Kidney glomerular epithelial cell (primary cell): ENCODE measurements at places on chromosomes 1 and 21.

DNA sequence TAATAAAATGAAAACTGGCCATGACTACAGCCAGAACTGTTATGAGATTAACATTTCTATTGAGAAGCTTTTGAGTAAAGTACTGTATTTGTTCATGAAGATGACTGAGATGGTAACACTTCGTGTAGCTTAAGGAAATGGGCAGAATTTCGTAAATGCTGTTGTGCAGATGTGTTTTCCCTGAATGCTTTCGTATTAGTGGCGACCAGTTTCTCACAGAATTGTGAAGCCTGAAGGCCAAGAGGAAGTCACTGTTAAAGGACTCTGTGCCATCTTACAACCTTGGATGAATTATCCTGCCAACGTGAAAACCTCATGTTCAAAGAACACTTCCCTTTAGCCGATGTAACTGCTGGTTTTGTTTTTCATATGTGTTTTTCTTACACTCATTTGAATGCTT, 164.0 kb downstream of the NEK7 start:
- DNase-seq = no peak

GRCh38 chr1:75203415-75204277, 69.5 kb downstream of the LHX8 start:
- DNase-seq = peak; percentile 57

- DNase-seq = no peak
Measured at GRCh38 chr1:114215436-114215835, 61.8 kb upstream of the SYT6 start.

GRCh38 chr1:222927031-222927430, 112.2 kb downstream of the DISP1 start:
- no peak for DNase-seq

GRCh38 chr1:36836196-36836883, 198.0 kb downstream of the GRIK3 start:
- DNase-seq = no peak

DNA sequence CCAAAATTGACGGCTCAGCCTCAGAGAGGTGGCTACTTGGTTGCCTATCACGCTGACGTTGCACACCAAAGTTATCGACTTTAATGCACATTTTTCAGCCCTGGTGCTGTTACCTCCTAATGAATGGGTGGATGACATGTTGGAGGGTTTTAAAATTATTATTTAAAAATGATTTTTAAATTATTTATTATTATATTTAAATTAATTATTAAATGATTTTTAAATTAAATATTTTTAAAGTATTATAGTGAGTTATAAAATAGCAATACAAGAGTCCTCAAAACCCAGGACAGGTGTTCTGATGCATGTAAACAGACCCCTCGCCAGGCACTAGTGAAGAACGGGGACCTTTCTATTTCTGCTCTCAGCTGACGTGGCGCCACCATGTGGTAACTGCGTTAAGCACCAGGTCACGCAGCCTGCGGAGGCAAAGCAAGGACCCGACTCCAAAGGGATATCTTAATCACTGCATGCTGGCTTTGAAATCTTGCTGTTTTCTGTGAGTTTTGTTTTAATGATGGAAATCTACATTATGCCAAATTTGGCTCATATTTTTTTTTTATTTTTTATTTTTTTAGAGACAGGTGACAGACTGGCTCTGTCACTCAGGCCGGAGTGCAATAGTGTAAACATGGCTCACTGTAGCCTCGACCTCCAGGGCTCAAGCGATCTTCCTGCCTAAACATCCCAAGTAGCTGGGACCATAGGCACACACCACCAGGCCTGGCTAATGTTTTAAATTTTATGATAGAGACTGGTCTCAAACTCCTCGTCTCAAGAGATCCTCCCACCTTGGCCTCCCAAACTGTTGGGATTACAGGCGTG, 22.6 kb downstream of the CASP9 start:
- DNase-seq = peak; percentile 5

DNA sequence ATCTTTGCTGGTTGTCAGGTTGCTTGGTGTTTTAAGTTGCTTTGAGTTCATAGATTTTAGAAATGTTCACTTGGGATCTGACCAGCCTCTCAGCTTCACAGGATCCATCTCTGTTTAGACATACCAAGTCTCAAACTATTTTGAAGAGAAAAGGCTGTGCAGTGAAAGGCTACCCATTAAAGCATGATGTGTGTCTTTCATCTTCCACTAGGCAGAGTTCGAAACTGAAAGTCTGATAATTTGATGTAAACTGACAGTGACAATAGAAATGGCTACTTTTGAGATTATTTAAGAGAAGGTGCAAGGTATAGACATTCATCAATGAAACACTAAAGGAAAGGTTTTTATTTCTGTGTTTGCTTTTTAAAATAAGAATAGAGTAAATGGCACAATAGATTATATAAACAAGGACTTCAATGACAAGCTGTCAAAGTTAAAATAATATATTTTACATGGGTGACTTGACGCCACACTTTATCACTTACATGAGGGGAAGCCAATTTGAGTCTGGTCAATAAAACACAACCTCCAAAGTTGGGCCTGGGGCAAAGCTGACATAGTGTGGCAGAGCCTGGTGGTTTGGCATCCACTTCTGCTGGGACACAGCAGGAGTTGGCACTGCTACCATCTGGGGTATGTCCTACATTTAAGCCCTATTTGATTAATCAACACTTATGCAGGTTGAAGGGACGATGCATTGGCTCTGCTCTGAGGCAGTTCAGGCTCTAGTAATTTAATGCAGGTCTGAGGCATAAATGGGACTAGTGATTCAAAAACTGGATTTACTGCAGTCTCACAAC, 197.7 kb downstream of the CRB1 start:
- no peak for DNase-seq

DNA sequence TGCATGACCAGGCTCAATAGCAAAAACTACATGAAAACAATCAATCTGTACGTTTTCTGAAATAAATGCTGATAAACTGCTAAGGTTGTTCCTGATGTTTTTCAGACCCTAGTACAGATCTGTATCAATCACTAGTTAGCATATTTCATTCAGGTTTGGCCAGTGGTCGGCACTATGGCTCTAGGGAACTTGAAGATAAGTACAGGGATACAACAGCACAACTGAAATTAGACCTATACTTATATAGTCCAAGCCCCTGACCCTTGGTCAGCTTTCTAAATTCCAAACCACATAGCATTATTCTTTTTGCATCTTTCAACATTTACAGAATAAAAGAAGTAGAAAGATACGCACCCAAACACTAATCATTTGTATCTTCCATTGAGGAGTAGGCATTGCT, 142.7 kb downstream of the PLPPR4 start:
- no peak for DNase-seq

DNA sequence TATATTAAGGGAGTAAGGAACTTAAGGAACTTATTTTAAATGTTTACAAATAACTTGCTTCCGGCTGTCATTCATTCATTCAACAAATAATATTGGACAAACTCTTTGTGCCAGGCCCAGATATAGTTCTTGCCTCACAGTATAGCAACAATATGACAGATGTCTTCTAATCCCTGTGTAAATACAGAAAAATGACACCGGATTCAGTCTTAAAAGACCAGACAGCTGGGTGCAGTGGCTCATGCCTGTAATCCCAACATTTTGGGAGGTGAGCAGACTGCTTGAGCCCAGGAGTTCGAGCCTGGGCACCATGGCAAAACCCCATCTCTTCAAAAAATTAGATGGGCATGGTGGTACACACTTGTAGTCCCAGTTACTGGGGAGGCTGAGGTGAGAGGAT, 23.7 kb downstream of the EIF2B3 start:
- DNase-seq = no peak

DNA sequence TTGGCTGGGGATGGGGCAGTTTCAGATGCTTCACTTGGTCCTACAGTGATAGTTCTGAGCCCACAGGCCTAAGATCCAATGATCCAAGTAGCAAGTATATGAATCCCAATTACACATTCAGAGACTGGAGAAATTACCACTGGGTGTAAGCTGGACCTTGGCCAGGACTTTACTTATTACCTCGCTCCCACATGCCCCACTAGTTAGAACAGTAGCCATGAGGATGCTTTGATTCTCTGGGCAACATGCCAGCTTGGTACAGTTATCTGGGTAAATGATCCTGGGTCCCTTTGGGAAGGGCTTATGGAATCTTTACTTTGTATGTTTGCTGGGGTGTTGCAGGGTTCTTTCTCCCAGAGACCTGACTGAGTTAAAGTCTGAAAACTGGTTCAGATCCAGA, 5.0 kb upstream of the FCAMR start:
- DNase-seq = peak; percentile 7

DNA sequence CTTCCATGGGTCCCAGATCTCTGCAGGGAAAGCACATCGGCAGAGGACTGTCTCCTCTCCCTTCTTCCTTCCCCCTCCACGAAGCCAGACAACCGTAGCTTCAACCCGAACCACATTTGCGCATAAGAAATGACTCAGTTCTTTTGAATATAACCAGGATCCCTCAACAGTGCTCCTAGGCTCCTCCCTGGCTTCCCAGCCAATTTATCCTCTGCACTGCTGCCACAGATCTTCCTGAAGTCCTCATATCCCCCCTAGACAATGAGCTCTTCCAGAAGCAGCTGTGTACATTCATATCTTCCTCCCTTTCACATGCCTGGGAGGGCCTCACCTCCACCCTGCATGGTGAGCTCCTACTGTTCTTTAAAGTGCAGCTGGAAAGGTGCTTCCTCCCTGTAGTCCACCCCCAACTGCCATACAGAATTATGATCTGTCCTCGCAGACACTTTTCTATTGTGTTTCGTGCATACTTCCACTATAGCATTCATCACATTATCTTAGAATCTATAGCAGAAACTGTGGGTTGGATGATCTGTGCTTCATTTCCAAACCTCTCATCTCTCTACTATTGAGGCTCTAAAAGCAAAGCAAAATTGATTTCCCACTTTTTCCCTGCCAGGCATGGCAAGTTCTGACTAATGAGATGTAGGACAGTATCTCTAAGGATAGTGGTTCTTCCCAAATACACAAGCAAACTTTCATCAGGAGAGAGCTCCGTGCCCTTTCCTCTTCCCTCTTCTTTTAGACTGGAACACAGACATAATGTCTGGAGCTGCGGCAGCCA, 179.3 kb upstream of the HMGB4 start:
- no peak for DNase-seq

- DNase-seq = no peak
Measured at GRCh38 chr1:20413776-20414140, 72.3 kb downstream of the CAMK2N1 start.

GRCh38 chr1:247908766-247909165, 11.3 kb upstream of the OR2T8 start:
- DNase-seq = no peak

GRCh38 chr1:58812468-58812867, 28.6 kb upstream of the JUN start:
- no peak for DNase-seq

- no peak for DNase-seq
Measured at GRCh38 chr1:77966291-77966690, 12.6 kb downstream of the FUBP1 start.

- no peak for DNase-seq
Measured at GRCh38 chr1:220841293-220841692, 38.0 kb upstream of the HLX start.

- DNase-seq = no peak
Measured at GRCh38 chr1:11188381-11188780, 774 bp upstream of the ANGPTL7 start.

DNA sequence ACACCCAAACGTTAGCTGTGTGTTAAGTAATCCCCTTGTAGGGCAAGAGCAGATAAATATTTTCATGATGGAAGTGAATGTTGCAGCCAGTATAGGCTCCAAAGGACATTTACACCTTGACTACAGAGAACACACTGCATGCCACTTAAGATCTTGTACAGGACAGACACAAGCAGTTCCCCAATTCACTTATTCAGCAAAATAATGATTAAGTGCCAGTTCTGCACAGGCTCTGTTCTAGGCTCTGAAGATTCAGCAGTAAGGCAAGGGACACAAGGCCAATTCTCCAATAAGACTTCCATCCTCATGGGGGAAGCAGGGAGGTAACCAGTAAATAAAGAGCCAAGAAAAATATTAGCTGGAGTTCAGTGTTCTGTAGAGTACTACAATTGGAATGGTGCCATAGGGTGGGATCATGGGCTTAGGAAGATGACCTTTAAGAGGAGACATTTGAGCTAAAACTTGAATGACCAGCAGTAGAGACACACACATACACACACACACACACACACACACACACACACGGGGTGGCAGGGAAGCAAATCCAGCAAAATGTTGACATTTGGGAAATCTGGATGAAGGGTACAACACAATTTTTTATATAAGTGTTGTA, 199.9 kb upstream of the JUN start:
- no peak for DNase-seq

DNA sequence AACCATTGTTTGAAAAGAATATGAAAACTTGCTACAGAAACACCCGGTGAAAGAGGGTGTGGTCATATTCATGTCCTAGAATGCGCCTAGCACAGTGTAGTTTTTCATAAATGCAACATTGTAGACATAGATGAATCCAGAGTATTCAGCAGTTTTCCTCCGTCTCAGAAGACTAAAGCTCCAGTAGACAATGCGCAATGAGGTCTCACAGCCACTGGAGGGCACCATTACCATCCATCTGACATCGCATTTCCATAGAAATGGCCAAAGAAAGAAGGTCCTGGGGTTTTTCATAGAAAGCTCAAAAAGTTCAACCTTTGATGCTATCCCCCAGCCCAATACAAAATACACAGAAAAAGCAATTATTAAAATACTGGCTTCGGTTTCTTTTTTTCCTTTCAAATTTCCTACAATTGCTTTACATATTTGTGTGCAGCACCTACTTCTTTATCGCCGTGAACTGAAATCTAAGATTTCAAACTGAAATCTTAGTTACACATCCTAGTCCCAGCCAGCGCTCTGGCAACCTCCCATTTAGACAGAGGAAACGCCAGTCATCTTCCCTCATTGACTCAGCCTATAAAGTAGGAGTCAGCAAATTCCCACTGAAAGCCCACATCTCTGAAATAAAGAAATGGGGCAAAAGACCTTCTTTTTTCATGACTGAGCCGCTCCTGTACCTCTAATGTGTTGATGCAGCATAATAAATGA, 3.9 kb upstream of the CD58 start:
- peak; percentile 41 for DNase-seq

- no peak for DNase-seq
Measured at GRCh38 chr1:158732524-158732923, 12.0 kb upstream of the OR6K3 start.
